NCI-H345 (cell line): ENCODE measurements at places on chromosomes 13 and 19.

GRCh38 chr19:17285415-17286135 lies 3.9 kb downstream of the ANKLE1 start:
- DNase-seq, result no peak

DNA sequence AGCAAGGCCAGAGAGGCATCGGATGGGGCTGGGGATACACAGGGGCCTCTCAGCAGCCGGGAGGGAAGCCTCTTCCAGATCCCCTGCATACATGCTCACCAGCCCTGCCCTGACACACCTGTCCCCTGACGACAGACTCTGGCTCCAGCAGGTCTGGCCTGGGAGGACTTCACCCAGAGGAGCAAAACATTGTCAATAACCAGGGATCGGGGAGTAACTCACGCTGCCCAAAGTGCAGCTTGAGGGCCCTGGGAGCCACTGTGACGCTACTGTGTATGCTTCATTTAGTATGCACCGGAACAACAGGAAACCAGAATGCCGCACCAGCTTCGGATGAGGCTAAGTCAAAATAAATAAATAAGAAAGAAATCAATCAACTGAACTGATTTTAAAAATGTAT lies 12.4 kb upstream of the CD22 start:
- DNase-seq, result peak; percentile 69

- no peak for DNase-seq
Observed at GRCh38 chr19:17319473-17320238, 10.3 kb downstream of the DDA1 start.

- no peak for DNase-seq
Observed at GRCh38 chr13:48144413-48145035, 49.6 kb upstream of the MED4 start.

GRCh38 chr13:96769874-96770273 lies 224.4 kb downstream of the OXGR1 start:
- DNase-seq, result no peak

GRCh38 chr13:31965361-31966066 lies 66.1 kb upstream of the FRY start:
- DNase-seq, result no peak

- DNase-seq, result no peak
Observed at GRCh38 chr13:42991898-42992763, at the start of gene EPSTI1. TSS of gene EPSTI1 (minus strand) at chr13:42992241. CDS start at chr13:42992165, 76 bp downstream.

- no peak for DNase-seq
Observed at GRCh38 chr13:110652231-110652730, 36.9 kb downstream of the NAXD start.

- peak; percentile 60 for DNase-seq
Observed at GRCh38 chr19:45798995-45799517, 6.4 kb upstream of the DMWD start.

- no peak for DNase-seq
Observed at GRCh38 chr13:54486421-54487166, 1458.0 kb downstream of the OLFM4 start.

GRCh38 chr19:38514812-38515633 lies 81.5 kb downstream of the RYR1 start:
- peak; percentile 83 for DNase-seq

DNA sequence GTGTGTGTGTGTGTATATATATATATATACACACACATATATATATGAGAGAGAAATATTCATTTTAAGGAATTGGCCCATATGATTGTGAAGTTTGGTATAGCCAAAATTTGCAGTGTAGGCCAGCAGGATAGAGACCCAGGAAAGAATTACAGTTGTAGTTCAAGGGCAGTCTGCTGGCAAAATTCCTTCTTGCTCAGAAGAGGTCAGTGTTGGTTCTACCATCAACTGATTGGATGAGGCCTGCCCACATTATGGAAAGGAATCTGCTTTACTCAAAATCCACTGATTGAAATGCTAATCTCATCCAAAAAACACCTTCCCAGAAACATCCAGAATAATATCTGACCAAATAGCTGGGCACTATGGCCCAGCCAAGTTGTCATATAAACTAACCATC lies 24.0 kb downstream of the RNF6 start:
- no peak for DNase-seq

DNA sequence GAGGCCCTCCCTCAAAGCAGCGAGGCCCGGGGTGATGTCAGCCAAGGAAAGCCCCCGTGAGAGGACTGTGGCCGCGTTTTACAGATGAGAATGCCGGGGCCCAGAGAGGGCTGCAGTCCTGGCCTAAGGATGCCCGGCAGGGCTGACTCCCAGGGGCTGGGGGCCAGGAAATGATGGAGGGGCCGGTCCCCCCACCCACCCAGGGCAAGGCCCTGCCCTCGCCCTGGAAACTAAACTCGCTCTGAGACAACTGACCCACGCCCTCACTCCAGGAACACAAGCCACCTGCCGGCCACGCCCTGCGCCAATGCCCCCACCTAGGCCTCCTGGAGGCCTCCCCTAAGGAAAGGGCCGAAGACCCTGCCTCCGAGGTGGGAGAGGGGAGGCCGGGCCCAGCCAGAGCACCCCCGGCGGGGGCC lies 7.2 kb downstream of the ZBTB7A start:
- no peak for DNase-seq

DNA sequence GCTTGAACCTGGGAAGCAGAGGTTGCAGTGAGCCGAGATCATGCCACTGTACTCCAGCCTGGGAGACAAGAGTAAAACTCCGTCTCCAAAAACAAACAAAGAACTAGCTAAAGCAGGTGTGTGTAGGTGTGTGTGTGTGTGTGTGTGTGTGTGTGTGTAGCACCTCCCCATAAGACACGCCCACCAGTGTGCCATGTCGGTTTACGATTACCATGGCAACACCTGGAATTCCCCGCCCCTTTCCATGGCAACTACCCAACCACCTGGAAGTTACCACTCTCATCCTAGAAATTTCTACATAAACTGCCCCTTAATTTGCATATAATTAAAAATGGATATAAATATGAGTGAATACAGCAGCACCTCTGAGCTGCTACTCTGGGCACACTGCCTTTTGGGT lies 80.9 kb upstream of the ADGRE5 start:
- no peak for DNase-seq

GRCh38 chr13:57632276-57633140 lies 964 bp downstream of the PCDH17 start:
- no peak for DNase-seq

- DNase-seq, result no peak
Observed at GRCh38 chr19:40223135-40223822, 3.2 kb downstream of the CCNP start.

GRCh38 chr13:47892374-47892773 lies 108.7 kb downstream of the SUCLA2 start:
- no peak for DNase-seq

DNA sequence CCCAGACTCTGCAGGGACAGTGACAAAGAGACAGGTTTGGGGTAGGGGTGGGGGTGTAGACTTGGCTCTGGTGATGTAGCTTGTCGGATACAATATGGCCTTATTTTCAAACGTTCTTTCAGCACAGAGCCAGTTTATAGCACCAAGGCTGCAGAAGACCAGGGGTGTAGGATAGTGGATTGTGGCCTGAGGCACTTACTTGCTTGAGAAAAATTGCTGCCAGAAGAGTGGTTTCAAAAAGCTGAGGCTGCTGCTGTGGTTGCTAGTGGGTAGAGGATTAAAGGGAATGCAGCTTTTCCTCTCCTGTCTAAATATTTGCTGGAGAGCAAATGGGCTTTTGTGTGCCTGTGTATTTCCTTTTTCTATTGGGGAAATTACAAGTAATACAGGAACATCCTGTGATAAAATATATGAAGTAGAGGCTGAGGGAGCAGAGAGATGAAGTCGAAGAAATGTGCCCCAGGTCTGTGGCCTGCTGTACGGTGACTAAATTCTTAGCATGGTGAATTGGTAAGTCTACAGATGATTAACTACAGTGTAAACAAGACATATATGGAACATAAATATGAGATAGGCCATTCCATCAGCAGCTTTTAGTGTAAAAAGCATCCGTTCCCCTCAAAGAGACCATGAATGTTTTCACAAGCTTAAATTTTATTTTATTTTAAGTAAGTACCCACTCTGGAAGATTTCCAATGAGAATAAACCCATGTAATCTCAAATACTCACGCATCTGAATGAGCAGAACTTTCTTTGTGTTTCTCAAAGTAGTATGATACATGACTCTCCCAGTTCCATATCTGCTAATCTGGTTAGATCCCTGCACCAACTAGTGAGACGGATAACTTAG lies 112.9 kb downstream of the LRCH1 start:
- no peak for DNase-seq

DNA sequence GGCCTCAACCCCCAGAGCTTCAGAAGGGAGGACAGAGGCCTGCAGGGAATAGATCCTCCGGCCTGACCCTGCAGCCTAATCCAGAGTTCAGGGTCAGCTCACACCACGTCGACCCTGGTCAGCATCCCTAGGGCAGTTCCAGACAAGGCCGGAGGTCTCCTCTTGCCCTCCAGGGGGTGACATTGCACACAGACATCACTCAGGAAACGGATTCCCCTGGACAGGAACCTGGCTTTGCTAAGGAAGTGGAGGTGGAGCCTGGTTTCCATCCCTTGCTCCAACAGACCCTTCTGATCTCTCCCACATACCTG lies 969 bp upstream of the CEACAM5 start:
- DNase-seq, result no peak

DNA sequence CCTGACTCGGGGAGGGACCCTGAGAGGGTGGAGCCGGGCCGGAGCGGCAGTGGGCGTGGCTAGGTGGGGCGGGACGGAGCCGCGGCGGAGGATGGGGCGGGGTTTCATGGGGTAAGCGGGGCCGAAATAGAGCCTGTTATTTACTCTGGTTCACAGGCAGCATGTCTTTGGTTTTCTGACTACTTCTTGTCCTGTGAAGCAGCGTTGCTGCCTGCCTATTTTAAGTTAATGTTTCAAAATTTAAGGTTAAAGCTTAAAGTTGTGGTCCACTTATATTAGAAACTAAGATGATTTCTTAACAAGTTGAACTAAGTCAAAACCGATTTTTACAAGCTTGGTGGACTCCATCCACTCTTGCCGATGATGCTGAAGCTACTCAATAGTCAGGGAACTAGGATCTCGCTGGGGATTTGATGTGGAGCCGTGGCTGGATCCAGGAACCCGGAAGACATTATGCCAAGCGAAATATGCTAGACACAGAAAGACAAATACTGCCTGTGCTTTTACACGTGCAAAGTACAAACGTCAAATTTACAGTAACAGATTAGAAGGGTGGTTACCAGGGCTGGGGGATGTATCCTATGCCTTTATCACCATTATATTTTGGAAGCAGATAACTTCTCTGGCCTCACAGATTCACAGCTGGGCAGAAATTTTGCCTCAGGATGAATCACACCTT lies 433 bp upstream of the ZNF616 start:
- no peak for DNase-seq

GRCh38 chr13:73416093-73416492 lies 357.3 kb downstream of the KLF5 start:
- no peak for DNase-seq

GRCh38 chr13:44300895-44301638 lies 72.6 kb upstream of the SERP2 start:
- DNase-seq, result no peak

- no peak for DNase-seq
Observed at GRCh38 chr13:26480246-26480855, 77.1 kb upstream of the WASF3 start.

DNA sequence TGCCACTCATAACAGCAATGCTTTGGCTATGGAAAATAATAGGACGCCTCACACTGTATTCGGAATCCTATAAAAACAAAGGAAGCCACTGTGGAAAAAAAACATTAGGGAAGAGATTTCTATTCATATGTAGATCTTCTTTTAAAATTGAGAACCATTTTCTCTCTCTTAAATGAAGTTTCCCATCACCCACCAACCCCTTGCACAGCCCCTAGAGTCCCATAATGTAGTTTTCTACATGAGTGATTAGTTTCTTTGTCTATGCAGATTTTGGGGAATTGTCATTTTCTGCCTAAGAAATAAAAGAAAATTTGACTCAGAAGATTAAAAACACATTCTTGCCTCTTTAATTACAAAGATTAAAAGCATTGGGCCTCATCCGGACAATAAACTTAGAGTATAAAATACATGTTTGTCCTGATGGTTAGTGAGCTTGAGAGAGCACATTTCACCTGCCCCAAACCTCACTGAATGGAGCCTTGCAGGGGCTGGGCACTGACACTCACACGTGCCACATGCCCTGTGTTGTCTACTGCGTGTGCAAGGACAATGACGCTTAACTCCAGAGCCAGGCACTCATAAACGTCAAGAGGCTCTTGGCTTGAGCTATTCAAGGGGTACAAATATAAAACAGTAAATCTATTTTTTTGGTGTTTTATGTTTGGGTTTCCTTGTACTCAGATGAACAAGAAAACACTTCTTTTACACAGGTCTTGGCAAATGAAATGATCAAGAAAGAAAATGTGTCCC lies 40.0 kb upstream of the KL start:
- DNase-seq, result peak; percentile 50

GRCh38 chr19:18795540-18795939 lies 4.4 kb upstream of the COMP start:
- no peak for DNase-seq

DNA sequence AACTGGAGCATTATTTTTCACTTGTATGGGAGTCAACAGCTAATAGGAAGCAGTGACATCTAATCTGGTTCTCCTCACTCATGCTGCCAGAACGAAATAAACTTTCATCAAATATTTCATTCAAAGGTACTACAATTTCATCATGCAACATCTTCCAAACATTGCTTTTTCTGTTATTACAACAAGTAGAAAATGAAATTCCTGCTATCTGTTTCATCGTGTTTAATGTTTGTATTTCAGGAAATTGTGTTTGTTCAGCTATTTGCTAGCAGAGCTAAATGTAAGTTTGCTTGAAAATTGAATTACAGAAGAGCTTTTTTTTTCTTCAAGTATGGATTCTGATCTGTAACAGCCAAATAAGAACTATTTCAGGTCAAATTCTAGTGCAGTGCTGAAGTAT lies 90.1 kb downstream of the SLITRK6 start:
- no peak for DNase-seq

GRCh38 chr19:4533334-4533733 lies 1.7 kb downstream of the PLIN5 start:
- DNase-seq, result no peak

DNA sequence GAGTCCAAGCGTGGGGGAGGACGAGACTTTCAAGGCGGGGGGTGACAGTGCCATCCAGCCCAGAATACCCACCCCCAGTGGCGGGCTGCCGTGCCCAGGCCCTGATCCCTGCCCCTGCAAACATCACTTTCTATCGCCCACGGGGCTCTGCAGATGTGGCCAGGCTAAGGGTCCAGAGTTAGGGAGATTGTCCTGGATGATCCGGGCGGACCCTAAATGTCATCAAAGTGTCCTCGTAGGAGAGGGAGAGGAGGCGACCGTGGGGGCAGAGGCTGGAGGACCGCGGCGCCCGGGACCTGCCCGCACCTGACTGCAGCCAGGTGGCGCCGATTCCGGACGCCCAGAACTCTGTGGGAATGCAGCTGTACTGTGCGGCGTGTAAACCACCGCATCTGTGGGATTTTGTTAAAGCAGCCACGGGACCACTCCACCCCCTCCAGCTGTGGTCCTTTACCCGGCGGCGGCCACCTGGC lies 32.4 kb downstream of the GJA3 start:
- no peak for DNase-seq
